ENCODE measurements at places on chromosomes 2 and 18.

DNA sequence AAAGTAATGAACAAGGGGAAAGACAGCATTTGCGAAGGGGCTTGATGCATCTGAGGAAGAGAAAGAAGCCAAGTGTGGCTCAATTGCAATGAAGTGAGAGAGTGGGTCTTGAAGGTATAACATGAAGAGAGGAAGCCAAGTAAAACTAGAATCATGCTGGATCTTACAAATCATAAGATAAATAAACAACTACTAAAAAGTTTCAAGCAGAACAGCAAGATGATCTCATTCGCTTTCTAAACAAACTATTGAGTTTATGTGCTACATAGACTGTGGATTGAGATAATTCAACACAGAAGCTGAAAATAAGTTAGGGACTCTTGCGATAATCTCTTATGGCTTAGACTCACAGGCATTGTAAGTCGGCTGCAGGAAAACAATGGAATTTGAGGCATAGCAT, 1310.5 kb upstream of the NRXN1 start:
- no peaks in the 10 kb centered on the region for H3K27me3 ChIP-seq
- DNase-seq: no peak
- no peak overlapping the region for H3K27ac ChIP-seq
- H3K36me3 ChIP-seq: no peaks in the 10 kb centered on the region
- H3K4me3 ChIP-seq: no peak overlapping the region

GRCh38 chr18:13007248-13007560, 16.0 kb downstream of the CEP192 start:
- H3K4me1 ChIP-seq: no peaks in the 10 kb centered on the region
- H3K27me3 ChIP-seq: no peaks in the 10 kb centered on the region
- no peak for DNase-seq
- H3K4me3 ChIP-seq: no peak overlapping the region

- H3K4me3 ChIP-seq: no peak overlapping the region
- no peaks in the 10 kb centered on the region for H3K4me1 ChIP-seq
- H3K27ac ChIP-seq: no peak overlapping the region
- no peaks in the 10 kb centered on the region for H3K36me3 ChIP-seq
- DNase-seq: no peak
Measured at GRCh38 chr18:50696436-50696835, 123.4 kb downstream of the MRO start.

- H3K27ac ChIP-seq: no peak overlapping the region
- peaks cover 32% of the 10 kb centered on the region for H3K36me3 ChIP-seq
- H3K4me1 ChIP-seq: peaks cover 40% of the 10 kb centered on the region
- no peaks in the 10 kb centered on the region for H3K27me3 ChIP-seq
- H3K4me3 ChIP-seq: no peak overlapping the region
Measured at GRCh38 chr2:168501466-168502065, 45.5 kb downstream of the CERS6 start.

DNA sequence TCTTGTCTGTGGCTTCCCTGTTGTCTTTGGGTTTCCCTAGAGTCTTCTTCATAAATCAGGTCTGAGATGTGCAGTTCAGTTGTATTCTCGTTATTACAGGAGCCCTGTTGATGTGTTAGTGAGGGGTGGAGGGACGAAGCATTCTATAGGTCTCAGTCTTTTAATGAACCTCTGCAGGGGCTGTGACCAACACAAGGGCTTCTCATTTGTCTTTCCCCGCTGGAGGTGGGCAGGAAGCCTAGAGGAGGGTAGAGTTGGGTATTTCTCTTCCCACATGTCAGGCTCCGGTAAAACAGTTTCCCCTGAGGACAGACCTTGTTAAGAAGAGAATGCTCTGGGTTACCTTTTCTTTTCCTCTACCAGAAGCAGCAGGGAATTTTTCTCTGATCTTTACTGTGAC, 31.2 kb downstream of the PROC start:
- H3K4me3 ChIP-seq: no peak overlapping the region
- H3K4me1 ChIP-seq: no peaks in the 10 kb centered on the region
- no peak for DNase-seq
- H3K27ac ChIP-seq: no peak overlapping the region

Measured in mesothelial cell of epicardium (in vitro differentiated cells).